ENCODE measurements at places on chromosomes 11 and 22. TPM values are rescaled to one million over a fixed set of nuclear protein-coding genes. Genes with fewer than 3 reads are reported as not detected.

DNA sequence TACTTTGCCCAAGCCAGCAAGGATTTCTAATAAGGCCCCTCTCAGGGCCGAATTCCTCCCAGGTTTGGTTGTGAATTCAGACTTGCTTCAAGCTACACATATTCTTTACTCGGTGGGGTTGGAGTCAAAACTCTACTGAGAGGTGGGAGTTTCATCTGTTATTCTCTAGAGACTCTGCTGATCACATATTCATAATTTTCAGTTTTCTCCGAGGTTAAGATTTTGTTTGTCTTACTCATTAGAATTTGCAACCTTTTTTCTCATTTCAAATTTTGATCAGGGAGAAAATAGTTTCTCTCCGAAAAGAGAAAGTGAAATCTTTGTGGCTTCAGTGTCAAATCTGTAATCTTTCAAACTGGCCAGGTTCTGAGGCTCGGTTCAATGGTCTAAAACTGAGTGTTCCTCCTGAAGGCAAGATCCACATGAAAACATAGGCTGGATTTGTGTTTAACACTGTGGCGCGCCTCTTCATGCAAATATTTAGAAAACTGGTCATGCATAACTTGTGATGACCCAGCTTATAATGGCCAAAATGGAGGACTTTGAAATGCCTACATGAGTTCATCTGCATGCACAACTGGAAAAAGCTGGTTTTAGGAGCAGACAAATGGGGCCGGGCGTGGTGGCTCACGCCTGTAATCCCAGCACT lies 21.5 kb upstream of the GSTP1 start:
- DNase-seq = no peak

- DNase-seq = no peak
These were observed at the start of gene PRODH for GRCh38 chr22:18935889-18936529. Gene PRODH (minus strand): TSS chr22:18936293. CDS start chr22:18936287, 6 bp downstream.

- DNase-seq = no peak
These were observed 308.2 kb downstream of the SHANK2 start for GRCh38 chr11:70944141-70944540.

- no peak for DNase-seq
These were observed 154.3 kb downstream of the CACNA1I start for GRCh38 chr22:39724857-39725256.

- no peak for DNase-seq
These were observed 121.3 kb downstream of the APOL5 start for GRCh38 chr22:35838855-35839576.

- peak; percentile 54 for DNase-seq
These were observed 2.7 kb upstream of the NEAT1 start for GRCh38 chr11:65419772-65420481.

The KRTAP5-2 gene
- not detected for polyA plus RNA-seq

The CRYBA4 gene
- not detected for polyA plus RNA-seq

The OR6T1 gene
- polyA plus RNA-seq = not detected

The PPP1R14B gene
- 51.0 TPM for polyA plus RNA-seq

DNA sequence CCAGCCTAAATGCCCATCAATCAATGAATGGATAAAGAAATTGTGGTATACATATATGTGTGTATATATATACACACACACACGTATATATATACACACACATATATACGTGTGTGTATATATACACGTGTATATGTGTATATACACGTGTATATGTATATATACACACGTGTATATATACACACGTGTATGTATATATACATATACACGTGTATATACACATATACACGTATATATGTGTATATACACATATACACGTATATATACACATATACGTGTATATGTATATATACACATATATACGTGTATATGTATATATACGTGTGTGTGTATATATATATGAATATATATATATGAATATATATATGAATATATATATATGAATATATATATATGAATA lies 54.1 kb downstream of the C2CD3 start:
- no peak for DNase-seq

- no peak for DNase-seq
These were observed 30.1 kb upstream of the CARS1 start for GRCh38 chr11:3087373-3087772.

DNA sequence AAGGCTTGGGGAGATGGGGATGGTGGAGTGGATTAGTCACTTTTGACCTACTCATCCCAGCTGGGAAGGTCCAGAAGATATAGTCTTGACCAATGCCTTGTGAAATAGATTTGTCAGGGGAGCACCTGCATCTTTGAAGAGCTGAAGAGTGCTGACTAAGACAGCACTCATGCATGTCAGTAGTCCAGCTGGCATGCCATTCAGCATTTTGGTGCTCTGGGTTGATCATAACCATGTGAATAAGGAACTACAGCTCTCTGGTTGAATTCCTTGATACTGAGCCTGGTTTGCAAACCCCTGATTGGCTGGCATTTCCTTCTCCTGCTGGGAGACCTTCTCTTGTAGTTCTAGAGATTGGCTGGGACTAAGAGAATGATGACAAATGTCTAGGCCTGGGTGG lies 106.8 kb upstream of the ALX4 start:
- no peak for DNase-seq

DNA sequence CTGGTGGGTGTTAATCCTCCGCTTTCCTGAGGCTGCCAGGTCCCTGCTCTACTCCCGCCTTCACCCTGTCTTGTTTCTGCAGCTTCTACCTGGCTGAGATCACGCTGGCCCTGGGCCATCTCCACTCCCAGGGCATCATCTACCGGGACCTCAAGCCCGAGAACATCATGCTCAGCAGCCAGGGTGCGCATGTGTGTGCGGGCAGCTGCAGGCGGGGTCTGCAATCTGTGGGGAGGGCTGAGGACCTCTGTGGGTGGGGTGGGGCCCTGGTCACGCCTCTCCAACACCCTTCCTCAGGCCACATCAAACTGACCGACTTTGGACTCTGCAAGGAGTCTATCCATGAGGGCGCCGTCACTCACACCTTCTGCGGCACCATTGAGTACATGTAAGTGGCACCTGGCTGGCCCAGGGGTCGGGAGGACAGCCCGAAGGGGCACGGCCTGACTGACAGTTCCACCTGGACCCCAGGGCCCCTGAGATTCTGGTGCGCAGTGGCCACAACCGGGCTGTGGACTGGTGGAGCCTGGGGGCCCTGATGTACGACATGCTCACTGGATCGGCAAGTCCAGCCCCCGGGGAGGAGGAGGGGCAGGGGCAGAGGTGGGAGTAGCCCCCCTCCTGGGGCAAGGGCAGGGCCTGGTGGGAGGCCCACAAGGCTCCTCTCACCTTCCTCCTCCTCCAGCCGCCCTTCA lies 4.5 kb downstream of the RPS6KB2 start:
- no peak for DNase-seq

The B3GAT1 gene
- polyA plus RNA-seq = 0.06 TPM

The ROBO4 gene
- polyA plus RNA-seq = not detected

GRCh38 chr11:27064086-27064485 lies 23.5 kb downstream of the BBOX1 start:
- DNase-seq = no peak

- peak; percentile 75 for DNase-seq
These were observed 736 bp downstream of the RDX start for GRCh38 chr11:110295531-110296225.

DNA sequence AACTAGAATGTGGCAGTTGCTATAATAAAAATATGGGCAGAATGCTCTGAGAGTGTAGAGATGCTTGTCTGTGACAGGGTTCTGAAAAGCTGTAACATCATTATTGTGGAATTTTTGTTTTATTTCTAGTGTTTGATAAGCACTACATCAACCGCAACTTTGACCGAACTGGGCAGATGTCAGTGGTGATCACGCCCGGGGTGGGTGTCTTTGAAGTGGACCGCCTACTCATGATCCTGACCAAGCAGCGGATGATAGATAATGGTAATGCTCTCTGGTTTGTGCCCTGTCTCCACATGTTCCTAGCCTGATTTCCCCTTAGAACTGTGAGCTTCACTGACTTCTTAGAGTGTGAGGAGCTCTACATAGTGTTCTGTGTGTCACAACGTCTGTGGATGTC lies 48.8 kb downstream of the DEPDC5 start:
- no peak for DNase-seq

DNA sequence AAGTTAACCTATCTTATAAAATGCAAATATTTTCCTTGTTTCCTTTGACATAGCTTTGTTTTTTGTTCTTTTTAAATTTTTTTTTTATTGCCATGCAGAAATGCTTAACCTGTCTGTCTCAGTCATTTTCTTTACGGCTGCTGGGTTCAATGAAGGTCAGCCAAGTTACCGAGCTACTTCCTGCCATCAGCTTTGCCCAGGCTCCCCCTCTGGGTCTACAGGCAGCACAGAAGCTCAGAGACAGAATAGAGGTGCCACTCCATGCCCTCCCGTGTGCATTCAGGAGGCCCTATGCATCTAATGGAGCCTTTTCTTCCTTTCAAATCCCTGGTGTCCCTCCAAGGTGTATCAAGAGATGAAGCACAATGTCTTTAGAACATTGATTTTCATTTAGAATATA lies 411.0 kb upstream of the NARS2 start:
- DNase-seq = no peak

The CADM1 gene
- 0.43 TPM for polyA plus RNA-seq

The VSIG2 gene
- not detected for polyA plus RNA-seq

DNA sequence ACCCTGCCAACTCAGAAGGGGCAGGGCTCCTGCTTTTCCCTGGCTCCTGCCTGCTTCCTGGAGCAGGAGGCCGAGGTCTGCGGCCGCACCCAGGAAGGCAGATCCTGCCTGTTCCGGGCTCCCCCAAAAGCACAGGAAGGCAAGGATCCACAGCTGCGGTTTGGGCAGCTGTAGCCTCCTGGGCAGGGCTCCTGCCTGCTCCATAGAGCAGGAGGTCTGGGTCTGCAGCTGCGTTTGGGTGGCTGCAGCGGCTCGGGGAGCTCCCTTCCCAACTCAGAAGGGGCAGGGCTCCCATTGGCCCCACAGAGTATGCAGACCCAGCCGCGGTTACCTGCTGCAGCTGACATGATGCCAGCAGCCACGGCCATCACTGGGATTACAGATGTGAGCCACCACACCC lies 5.5 kb downstream of the UPK2 start:
- DNase-seq = no peak

The APOL5 gene
- polyA plus RNA-seq = not detected

DNA sequence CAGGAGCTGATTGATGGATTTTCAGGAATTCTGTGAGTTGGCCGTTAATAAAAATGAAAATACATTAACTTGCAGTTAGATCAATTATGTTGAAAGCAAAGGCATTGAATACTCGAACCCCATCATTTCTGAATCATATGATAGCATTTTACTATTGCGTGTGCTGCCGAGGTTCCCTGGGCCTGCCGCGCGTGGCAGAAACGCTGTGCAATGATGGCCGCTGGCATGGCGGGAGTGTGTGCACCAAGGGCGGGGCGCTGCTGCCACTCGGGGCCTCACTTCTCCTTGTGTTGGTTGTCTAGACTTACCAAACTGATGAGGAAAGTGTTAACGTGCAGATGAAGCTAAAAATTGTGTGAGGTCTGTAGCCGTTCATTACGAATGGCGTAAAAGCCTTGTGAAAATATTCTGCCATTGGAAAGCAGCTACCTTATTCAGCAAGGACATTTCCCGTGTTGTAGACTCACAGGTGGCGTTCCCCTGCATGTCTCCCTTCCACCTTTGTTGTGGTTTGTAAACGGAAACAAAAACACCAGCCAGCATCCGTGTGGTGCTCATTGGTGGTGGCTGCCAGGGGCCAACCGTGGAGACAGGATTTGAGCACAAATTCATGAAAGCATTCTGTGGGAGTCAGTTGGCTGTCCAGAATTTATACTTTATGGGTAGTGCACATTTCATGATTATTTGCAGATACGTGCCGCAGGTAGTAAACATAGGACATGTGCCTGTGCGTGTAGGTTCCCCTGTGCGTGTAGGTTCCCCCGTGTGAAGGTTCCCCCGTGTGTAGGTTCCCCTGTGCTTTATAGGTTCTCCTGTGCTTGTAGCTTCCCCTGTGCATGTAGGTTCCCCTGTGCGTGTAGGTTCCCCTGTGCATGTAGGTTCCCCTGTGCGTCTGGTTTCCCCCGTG lies 5.9 kb upstream of the GRAMD4 start:
- DNase-seq = peak; percentile 72

The KCNQ1OT1 gene
- polyA plus RNA-seq = 0.06 TPM

DNA sequence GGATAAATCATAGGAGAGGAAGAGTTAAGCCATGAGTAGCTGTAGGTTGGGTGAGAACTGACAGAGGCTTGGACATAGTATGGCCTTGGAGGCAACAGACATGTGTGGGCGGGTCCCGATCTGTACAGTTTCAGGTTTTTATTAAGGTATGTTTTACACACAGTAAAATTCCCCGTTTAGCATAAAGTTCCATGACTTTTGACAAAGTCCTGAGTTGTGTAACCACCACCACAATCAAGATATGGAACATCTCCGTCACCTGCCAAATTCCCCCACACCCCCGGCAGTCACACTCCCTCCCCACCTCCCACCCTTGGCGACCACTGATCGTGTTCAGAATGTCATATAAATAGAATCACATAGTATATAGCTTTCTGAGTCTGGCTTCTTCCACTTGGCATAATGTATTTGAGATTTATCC lies 68.1 kb downstream of the GRIK4 start:
- DNase-seq = no peak

The SLC22A24 gene
- polyA plus RNA-seq = not detected

DNA sequence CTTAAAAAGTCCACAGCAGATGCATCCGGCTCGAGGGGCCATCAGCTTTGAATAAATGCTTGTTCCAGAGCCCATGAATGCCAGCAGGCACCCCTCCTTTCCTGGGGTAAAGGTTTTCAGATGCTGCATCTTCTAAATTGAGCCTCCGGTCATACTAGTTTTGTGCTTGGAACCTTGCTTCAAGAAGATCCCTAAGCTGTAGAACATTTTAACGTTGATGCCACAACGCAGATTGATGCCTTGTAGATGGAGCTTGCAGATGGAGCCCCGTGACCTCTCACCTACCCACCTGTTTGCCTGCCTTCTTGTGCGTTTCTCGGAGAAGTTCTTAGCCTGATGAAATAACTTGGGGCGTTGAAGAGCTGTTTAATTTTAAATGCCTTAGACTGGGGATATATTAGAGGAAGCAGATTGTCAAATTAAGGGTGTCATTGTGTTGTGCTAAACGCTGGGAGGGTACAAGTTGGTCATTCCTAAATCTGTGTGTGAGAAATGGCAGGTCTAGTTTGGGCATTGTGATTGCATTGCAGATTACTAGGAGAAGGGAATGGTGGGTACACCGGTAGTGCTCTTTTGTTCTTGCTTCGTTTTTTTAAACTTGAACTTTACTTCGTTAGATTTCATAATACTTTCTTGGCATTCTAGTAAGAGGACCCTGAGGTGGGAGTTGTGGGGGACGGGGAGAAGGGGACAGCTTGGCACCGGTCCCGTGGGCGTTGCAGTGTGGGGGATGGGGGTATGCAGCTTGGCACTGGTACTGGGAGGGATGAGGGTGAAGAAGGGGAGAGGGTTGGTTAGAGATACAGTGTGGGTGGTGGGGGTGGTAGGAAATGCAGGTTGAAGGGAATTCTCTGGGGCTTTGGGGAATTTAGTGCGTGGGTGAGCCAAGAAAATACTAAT lies 1.9 kb downstream of the NEAT1 start:
- peak; percentile 66 for DNase-seq

GRCh38 chr11:2272228-2272945 lies 2.0 kb upstream of the ASCL2 start:
- no peak for DNase-seq
